ENCODE measurements at places on chromosomes 1 and 21. TPM values are rescaled to one million over a fixed set of nuclear protein-coding genes. Genes with fewer than 3 reads are reported as not detected.

The FCER1G gene
- total RNA-seq: not detected

The CLDN8 gene
- not detected for total RNA-seq

The MMEL1 gene
- under 0.01 TPM for total RNA-seq

The RGS13 gene
- not detected for total RNA-seq

The KRTAP12-2 gene
- total RNA-seq: not detected

The NME7 gene
- total RNA-seq: 16.7 TPM

The OR2T10 gene
- total RNA-seq: not detected

The SLC41A1 gene
- total RNA-seq: 15.4 TPM

The SPATA45 gene
- not detected for total RNA-seq

The DMBX1 gene
- not detected for total RNA-seq

The CNIH3 gene
- 15.7 TPM for total RNA-seq

The CDCA8 gene
- 1.5 TPM for total RNA-seq

The HSD3B1 gene
- total RNA-seq: not detected

The S100A9 gene
- not detected for total RNA-seq

The RHD gene
- total RNA-seq: not detected
